ENCODE measurements at places on chromosomes 12 and 14.

DNA sequence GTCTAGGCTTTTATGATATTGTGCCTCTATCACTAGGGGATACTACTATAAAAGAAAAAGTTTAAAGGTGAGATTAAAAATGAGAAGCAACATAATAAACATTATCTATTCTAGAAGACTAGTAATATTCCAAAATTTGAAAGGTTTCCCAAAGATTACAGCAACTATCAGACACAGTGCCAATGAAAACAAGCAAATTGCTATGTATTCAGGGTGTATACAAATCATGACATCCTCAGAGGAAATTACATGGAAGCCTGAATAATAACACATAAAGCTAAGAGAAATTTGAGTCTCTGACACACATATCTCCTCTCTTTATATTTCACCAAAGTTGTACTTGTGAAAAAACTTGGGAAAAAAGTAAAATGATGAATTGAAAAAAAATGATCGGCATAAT lies 327.0 kb downstream of the SEC23A start:
- DNase-seq = no peak

DNA sequence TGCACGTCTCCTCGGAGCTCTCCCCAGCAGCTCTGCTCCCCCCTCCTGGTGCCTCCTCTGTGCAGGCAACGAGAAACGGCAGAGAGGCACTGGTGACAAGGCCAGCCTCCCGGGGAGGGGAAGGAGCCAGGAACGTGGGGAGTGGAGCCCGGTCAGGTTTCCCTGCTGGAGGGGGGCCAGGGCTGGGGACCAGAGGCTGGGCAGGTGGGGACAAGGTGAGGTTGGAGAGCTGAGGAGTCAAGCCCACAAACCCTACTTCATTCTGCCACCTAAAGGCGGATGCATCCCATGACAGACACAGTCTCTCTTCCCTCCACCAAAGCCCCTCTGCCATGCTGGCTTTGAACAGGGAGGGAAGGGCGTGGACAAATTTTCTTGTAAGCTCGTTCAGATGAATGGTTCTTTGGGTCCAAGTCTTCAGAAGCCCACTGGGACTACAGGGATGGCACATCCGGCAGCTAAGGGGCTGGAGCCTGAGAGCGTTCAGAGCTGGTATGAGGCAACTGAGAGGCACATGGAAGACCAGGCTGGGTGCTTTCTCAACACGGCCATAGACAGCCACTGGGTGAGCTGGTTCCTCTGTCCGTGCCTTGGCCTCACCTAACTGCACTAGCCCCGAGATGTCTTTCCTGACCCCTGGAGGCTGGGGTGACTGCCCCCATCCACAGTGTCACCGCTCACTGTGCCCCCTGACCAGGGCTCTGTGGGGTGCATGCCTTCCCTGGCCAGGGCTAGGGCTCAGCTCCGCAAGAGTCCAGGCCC lies 105.9 kb downstream of the RBM19 start:
- DNase-seq = no peak

DNA sequence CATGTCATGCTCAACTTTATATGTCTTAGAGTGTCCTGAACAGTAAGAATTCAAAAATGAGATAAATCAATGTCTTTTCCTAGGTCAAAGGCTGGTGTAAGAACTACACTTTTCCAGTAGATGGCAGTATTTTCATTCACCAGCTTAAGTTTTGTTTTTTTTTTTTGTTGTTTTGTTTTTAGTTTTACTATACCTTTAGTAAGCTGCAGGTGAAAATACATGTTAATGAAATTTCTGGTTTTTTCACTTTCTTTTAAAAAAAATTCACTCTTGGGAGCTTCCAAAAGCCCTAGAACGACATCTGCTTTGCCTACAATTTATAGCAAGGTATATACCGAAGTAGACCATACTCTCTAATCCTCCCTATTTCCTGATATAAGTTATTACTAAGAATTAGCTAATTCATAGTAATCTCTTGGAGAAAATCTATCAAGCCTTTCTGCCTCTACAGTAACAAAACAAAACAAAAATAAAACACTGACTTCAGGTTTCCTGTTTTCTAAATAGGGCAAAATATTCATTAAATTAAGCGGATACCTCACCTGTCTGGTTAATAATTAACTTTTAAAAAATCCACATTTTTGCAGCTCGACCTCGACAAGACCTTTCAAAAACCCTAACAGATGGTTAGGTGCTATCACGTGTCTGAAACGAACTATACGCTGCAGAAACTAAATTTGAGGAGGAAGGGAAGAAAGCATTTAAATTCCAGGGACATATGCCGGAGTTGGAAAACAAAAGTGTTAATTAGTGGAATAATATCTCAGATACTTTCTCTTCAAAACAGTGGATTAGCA lies 2.7 kb upstream of the SAMD4A start:
- DNase-seq = no peak

DNA sequence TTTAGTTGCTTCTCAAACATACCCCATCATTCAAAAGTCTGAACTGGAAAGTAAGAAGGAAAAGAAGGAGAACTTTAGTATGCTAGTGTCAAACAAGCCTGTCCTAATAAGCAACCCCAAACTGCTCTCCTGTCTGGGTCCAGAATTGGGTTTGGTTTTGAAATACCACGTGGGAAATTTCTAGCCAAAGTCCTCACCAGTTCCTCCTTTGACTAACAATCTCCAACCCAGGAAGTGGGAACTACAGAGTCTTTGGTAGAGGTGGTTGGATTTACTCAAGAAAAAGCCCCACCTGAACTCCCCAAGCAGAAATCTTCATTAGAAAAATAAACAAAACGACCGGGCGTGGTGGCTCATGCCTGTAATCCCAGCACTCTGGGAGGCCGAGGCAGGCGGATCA lies 17.4 kb upstream of the EIF4B start:
- DNase-seq = no peak

DNA sequence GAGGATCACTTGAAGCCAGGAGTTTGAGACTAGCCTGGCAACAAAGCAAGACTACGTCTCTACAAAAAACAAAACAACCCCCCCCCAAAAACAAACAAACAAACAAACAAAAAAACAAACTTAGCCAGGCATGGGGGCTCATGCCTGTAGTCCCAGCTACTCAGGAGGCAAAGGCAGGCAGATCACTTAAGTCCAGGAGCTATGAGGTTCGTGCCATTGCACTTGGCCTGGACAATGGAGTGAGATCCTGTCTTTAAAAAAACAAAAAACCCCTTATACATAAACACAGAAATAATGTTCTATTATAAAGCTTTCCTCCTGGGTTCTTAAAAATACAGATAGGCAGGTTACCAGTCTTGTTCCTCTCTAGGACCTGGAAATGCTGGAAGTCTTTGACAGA lies 1.6 kb downstream of the GTSF1 start:
- no peak for DNase-seq

GRCh38 chr12:92400006-92400405 lies 254.4 kb upstream of the BTG1 start:
- DNase-seq = no peak
